Upper lobe of left lung (tissue), 6 donors: ENCODE measurements at places on chromosomes 11 and 22. TPM values are rescaled to one million over a fixed set of nuclear protein-coding genes. Genes with fewer than 3 reads are reported as not detected.

TMEM191B gene
- not detected for total RNA-seq

DBX1 gene
- total RNA-seq: not detected

SCUBE1 gene
- total RNA-seq: 9.7 TPM

TBX1 gene
- 2.6 TPM for total RNA-seq

KRTAP5-7 gene
- total RNA-seq: not detected

SYNGR1 gene
- total RNA-seq: 14.6 TPM

VSIG10L2 gene
- total RNA-seq: not detected

TIMM8B gene
- total RNA-seq: 29.3 TPM

LRRC4C gene
- not detected for total RNA-seq

CRYBB3 gene
- total RNA-seq: not detected

GGT5 gene
- 4.2 TPM for total RNA-seq

MRGPRX1 gene
- total RNA-seq: not detected

GLYAT gene
- total RNA-seq: not detected

INSC gene
- total RNA-seq: 1.7 TPM

FREY1 gene
- total RNA-seq: 1.9 TPM

PLAAT2 gene
- 4.5 TPM for total RNA-seq

TCIRG1 gene
- total RNA-seq: 327 TPM

RNF121 gene
- 112 TPM for total RNA-seq

ALG9 gene
- total RNA-seq: 34.8 TPM

EHBP1L1 gene
- total RNA-seq: 220 TPM

SYCE3 gene
- not detected for total RNA-seq

DDX6 gene
- 93.9 TPM for total RNA-seq

TMEM9B gene
- 67.3 TPM for total RNA-seq

PLET1 gene
- not detected for total RNA-seq

C2CD2L gene
- 18.0 TPM for total RNA-seq

OR51E2 gene
- not detected for total RNA-seq

PGR gene
- total RNA-seq: 4.2 TPM

SCGB2A2 gene
- total RNA-seq: not detected

NAV2 gene
- 45.8 TPM for total RNA-seq

VWCE gene
- 0.40 TPM for total RNA-seq

KRTAP5-10 gene
- not detected for total RNA-seq

XNDC1N gene
- 14.7 TPM for total RNA-seq

CNGA4 gene
- total RNA-seq: 2.6 TPM

RBM14 gene
- total RNA-seq: 49.3 TPM

HSD17B12 gene
- total RNA-seq: 37.7 TPM

MYOD1 gene
- total RNA-seq: not detected

ZNF74 gene
- 26.2 TPM for total RNA-seq

SAA4 gene
- not detected for total RNA-seq
